ENCODE measurements at places on chromosomes 13 and 19.

DNA sequence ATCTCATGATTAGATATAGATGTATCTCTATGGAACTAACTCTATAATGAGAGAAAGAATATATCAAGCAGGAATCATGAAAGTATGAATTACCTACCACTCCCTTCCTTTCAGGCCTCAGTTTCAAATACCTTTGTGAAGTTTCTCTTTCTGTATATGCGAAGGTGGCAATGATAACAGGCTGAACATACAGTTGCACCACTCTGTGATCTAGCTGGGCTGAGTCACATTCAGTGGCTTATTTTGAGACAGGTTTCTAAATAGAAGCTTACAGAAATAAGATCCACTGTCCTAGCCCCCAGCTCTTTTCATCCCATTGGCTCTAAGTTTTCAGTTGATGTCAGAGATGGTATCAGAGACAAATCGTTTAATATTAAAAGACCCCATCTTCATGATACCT lies 662.0 kb downstream of the SLITRK1 start:
- DNase-seq, result no peak

GRCh38 chr13:26867451-26868091 lies 107.0 kb upstream of the GPR12 start:
- peak; percentile 2 for DNase-seq

DNA sequence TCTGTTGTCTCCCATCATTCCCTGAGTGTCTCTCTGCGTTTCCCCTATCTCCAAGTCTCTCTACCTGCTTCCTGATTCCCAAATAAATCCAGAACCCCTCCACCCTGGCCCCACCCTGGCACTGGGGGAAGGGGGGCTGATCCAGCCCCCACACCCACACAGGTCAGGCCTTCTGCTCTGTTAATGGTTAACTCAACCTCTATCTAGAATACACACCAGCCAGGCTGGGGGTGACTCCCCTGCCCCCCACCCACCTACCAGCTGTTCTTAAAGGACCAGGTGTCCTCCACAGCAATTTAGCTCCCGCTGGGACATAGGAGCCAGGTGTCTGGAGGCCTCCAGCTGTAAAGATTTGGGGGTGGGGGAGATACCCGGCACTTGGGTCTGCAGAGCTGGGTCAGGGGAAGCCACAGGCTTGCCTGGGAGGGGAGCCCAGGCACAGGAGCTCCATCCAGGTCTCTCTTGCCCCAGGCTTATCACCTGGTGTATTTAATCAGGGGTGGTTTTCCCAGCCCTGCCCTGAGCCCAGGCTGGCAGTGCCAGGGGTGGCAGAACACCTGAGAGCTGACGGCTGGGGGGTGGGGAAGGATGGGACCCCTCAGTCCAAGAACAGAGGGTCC lies 3.9 kb downstream of the IRF2BP1 start:
- no peak for DNase-seq

GRCh38 chr19:22422211-22422610 lies at the start of gene ZNF98:
Gene ZNF98, minus strand, starts transcription at chr19:22422346. Its CDS starts 122 bp downstream, at chr19:22422224.
- no peak for DNase-seq

- no peak for DNase-seq
Observed at GRCh38 chr13:67228031-67228430, 2.1 kb downstream of the PCDH9 start.

DNA sequence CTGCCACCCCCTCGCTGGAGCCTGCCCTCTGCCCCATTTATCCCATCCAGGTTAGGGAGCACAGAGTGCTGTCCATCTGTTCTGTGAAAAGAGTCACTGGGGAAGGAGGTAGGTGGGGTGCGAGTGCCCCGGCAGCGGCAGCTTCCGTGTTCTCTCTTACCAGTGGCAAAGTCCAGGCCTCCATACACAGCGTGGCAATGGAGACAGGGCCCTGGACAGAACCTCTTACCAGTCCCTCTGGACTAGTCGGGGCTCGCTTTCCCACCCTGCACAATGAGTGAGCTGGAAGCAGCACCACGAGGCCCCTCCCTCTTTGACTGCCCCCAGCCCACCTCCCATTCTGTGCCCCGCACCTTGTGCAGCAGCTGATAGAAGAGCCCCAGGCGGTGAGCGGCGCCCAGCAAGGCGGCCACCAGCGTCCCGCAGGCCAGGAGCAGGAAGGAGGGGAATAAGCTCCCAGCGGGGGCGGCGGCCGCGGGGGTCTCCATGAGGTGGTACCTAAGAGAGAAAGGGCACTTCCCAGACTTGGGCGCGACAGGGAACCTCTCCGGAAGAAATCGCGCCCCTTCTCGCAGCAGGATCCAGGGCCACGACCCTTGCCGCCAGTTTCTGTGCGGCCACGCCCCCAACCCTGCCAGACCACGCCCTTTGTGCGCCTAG lies 17.5 kb downstream of the SYDE1 start:
- DNase-seq, result no peak

GRCh38 chr19:12668932-12669269 lies 2.3 kb downstream of the WDR83 start:
- DNase-seq, result peak; percentile 46

GRCh38 chr19:3833578-3834348 lies 35.1 kb downstream of the ZFR2 start:
- no peak for DNase-seq

DNA sequence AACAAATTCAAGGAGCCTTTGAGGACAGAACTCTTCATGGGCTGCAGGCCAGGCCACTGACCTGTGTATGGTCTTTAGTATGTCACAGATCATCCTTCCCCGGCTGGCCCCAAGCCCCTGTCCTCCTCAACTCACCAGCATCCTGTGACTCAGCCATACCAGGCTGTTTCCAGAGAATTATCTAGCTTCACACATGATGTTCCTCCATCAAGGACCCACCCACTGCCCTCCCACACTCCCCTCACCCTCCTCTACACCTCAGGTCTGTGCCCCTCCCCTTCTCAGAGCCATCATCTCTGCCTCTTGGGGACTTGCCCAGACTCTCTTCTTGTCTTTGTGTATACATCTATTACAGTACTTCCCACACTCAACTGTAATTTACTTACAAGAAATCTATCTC lies 14.7 kb downstream of the DCT start:
- peak; percentile 17 for DNase-seq

DNA sequence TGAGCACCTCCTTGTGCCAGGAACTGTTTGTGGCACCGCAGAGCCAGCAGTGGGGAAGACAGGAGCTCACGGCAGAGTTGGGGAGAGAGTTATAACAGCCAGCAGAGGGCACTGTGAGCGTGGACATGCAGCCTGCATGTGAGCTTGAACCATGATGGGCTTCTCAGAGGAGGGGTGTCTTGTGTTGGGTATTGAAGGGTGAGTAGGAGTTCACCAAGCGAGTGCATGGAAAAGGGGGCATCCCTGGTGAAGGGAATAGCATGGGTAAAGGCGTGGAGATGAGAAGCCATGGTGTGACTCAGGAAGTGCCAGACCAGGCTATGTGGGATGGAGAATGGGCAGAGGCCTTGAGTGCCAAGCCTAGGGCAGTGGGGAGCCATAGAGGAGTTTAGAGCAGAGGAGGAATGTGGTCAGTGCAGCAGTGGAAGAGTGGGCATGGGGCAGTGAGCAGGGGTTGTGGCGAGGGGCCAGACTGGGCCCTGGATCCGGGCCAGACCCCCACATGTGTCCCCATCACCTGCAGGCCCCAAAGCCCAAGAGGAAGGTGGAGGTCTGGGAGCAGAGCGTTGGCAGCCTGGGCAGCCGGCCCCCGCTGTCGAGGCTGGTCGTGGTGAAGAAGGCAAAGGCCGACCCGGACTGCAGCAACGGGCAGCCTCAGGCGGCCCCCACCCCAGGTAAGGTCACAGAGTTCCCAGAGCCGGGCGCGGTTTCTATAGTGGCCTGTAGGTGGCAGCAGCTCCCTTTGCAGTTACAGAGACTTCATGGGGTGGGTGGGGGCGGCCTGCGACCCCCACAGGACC lies 11.8 kb upstream of the SHD start:
- peak; percentile 50 for DNase-seq

DNA sequence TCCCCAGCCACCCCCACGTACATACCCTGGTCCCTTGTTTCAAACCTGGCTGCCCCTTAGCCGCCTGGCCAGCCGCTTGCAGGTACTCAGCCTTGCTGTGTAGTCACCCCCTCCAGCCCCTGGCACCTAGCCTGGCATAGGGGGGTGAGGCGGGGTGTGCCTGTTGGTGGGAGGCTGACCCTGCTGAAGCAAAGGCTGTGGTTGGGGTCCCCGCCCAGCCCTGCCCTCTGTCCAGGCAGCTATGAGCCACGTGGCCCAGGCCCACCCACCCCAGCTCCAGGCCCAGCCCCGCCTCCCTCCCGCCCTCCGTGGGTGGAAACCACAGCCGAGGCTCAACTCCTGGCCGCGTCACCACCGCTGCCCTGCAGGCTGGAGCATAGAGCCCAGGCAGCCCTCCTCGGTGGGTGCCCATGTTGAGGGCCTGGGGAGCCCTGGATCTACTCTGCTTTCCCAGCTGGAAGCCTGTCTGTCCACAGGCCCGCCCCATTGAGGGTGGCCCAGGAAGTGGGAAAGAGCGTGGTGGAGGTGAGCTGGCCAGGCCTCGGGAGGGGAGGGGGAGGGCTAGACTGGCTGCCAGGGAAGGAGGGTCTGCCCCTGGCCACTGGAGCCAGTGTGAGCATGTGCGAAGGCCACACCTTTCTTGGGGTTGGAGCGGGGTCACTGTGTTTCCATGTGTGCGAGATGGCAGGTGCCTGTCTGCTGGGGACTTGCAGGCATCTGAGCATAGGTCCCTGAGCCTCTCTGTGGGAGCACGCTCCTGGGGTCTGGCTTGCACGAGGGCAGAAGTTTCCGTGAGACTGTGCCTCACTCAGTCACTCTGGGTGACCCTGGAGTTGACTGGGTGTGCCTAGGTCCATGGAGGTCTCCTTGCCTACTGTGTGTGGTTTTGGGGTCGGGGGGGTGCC lies 31.0 kb downstream of the PAK4 start:
- DNase-seq, result no peak

- no peak for DNase-seq
Observed at GRCh38 chr19:10219678-10220077, 11.5 kb downstream of the S1PR2 start.

DNA sequence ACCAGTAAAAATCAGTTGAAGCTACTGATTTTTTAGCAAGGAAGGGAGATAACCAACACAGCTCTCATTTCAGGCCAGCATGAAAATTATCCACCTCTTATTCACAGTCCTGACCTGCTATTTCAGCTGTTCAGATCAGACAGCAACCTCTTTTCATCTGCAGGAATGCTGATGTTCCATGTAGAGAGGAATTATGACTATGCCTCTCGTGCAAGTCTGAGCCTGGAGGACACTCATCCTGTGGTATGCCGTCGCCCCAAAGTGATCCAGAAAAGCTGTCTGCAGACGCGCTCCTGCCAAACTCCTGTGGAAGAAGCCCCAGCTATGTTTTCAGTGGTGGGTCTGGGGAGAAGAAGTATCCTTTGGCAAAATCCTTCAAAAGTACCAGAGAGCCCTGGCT lies 563.5 kb upstream of the SLITRK1 start:
- DNase-seq, result no peak

GRCh38 chr13:114122591-114123211 lies 9.7 kb downstream of the RASA3 start:
- DNase-seq, result no peak

DNA sequence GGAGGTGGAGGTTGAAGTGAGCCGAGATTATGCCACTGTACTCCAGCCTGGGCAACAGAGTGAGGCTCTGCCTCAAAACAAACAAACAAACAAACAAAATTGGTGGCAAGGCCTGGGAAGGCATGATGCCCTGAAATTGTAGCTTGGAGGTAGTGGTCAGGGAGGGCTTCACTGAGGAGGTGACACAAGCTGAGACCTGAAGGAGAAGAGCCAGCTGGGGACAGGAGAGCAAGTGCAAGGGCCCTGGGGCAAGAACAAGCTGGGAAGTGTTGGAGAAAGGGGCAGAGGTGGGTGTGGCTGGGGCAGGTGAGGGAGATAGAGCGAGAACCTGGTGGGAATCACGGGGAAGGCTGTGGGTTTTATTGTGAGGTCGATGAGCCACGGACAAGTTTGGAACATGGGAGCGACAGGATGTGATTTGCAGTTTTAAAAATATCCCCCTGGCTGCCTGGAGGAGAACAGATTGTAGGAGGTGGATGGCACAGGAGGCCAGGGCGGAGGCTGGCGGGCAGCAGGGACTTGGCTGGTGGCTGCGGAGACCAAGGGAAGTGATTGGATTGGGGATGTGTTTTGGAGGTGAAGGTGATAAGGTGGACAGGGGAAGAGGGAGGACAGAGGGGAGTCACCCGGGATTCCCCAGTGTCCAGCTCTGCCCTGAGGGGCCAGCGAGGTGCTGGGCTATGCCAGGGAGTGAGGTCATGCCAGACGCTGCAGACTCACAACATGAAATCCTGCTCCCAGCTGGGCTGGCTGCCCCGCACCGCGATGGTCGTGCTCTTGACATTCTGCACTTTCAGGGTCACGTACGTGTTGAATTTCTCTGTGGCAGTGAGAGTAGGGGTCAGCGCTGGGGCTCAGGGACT lies 14.0 kb downstream of the UNC13A start:
- no peak for DNase-seq

DNA sequence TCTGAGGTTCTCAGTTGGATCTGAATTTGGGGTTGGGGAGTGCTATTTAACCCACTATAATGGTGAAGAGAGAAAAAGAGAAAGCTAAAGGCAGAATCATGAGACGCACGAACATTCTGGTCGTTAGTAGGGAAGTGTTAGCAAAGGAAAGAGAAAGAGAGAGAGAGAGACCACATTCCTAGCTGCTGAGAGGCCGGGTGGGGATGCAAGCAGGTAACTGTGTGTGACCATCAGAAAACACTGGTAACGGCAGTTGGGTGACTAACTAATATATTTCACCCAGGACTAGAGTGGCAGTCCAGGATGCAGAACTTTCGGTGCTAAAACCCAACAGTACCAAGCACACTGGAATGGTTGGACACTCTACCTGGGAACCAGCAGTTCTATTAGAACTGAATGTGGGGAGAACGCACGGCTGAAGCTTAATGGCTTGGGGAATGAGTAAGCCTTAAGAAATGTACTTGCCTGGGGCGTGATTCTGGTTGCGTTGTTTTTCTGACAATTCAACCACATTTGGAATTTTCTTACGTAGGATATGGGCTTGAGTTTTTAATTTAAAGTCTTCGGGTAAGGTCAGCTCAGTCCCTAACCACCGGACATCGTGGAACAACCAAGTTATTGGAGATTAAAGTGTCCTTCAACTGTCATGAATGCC lies 130.2 kb downstream of the DNAJC15 start:
- DNase-seq, result no peak

DNA sequence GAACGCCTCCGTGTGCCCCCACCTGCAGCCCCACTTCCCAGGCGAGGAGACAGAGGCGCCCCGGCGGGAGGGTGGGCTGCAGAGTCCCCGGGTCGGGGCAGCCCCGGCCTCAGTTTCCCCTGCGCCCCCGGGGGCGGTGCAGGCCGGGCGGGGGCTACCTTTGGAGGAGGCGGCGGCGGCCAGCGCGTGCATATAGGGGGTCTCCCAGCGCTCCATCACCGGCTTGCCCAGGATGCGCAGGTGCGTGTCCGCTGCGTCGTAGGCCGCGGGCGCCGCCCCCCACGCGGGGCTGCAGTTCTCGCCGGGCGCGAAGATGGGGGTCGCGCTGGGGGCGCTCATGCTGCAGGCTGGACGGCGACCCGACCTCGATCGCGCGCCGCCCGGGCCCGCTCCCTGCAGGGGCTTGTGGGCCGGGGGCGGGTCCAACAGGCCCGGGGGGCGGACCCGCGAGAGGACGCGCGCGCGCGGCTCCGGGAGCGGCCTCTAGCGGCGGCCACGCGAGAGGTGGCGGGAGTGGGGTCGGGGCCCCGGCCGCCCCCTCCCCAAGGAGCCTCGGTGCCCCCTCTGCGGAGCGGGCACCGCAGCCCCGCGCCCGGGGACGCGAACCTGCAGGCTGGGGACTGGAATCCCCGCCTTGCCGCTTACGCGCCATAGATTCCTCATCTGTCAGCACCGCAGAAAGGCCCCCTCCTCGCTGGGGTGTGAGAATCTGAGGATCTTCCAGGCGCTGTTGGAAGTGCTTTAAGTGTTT lies at the start of gene GAMT:
GAMT (minus strand) TSS at position 405 of the 751 bp plus-strand sequence; CDS start at position 339, 66 bp downstream.
- DNase-seq, result peak; percentile 54

- no peak for DNase-seq
Observed at GRCh38 chr19:6263306-6263705, 16.5 kb downstream of the MLLT1 start.
